ENCODE measurements at places on chromosomes 12 and 14. TPM values are rescaled to one million over a fixed set of nuclear protein-coding genes. Genes with fewer than 3 reads are reported as not detected.

DNA sequence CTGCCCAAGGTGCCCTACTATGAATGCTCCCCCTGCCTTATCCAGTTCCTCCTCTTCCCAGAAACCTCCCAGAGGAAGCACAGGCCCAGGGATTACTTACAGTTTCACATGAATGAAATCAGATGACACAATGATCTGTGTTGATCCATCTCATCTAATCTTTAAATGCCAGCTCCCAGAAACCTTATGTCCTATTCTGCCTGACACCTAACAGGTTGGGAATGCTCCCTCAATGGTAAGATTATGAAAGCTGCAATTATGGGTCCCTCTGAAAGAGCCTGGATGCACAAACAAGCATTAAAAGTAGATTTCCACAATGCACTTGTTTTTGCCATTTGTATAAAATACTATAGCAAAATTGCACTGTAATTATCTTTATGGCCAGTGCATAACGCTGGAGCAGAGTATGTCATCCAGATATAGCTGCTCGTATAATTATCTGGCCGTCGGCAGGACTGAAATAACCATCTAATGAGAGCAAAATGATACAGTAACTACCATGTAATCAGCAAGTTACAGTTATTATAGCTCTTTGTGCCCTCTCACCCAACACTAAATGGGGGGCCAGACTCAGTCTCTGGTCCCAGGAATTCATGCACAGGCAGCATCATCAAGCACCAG, 4.4 kb upstream of the ZBTB39 start:
- DNase-seq = no peak
- H3K27ac ChIP-seq = no peak overlapping the region
- H3K27me3 ChIP-seq = no peaks in the 10 kb centered on the region
- peaks cover 24% of the 10 kb centered on the region for H3K4me1 ChIP-seq
- H3K4me3 ChIP-seq = no peak overlapping the region

GRCh38 chr12:132392389-132393244, 63.2 kb upstream of the GALNT9 start:
- no peaks in the 10 kb centered on the region for H3K4me1 ChIP-seq
- no peak overlapping the region for H3K27ac ChIP-seq

GRCh38 chr12:99137124-99137855, 492.2 kb downstream of the APAF1 start:
- DNase-seq = no peak
- H3K27ac ChIP-seq = no peak overlapping the region
- no peaks in the 10 kb centered on the region for H3K27me3 ChIP-seq
- no peak overlapping the region for H3K4me3 ChIP-seq

DNA sequence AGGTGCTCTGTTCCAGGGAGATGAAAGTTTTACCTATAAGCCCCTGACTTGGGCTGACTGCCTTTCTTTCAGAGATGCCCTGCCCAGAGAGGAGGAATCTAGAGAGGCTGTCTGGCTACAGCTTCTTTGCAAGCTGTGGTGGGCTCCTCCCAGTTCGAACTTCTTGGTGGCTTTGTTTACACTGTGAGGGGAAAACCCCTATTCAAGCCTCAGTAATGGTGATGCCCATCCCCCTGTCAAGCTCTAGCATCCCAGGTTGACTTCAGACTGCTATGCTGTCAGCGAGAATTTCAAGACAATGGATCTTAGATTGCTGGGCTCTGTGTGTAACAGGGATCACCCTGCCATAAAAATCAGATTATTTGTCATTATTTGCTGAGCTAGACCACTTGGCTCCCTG, 377.6 kb downstream of the FLRT2 start:
- no peaks in the 10 kb centered on the region for H3K36me3 ChIP-seq
- no peak for DNase-seq
- H3K4me3 ChIP-seq = no peak overlapping the region

- no peaks in the 10 kb centered on the region for H3K36me3 ChIP-seq
- H3K27ac ChIP-seq = no peak overlapping the region
- DNase-seq = no peak
- no peaks in the 10 kb centered on the region for H3K27me3 ChIP-seq
- no peak overlapping the region for H3K4me3 ChIP-seq
These were observed 55.9 kb upstream of the TMCC3 start for GRCh38 chr12:94706250-94706661.

DNA sequence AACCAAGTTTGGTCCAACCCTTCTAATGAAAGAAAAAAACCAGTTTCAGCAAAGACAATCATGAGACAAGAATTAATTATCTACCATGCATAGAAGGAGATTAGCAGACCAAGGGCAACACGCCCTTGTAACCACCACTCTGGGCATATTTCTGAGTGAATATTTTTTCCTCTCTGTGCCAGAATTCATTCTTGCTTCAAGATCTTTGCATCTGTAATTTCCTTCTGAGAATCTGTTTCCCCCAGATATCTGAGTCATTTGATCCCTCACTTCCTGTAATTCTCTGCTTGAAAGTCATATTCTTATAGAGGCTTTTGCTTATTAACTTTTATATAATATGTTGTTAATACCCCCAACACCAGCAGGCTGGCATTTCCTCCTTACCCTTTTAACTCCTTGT, 243.7 kb downstream of the SLC16A7 start:
- no peaks in the 10 kb centered on the region for H3K36me3 ChIP-seq
- H3K27ac ChIP-seq = no peak overlapping the region
- H3K4me1 ChIP-seq = no peaks in the 10 kb centered on the region
- no peak for DNase-seq

- no peaks in the 10 kb centered on the region for H3K36me3 ChIP-seq
- DNase-seq = no peak
- no peak overlapping the region for H3K27ac ChIP-seq
- H3K27me3 ChIP-seq = peaks cover 2% of the 10 kb centered on the region
- H3K4me3 ChIP-seq = no peak overlapping the region
These were observed 125.5 kb upstream of the FAR2 start for GRCh38 chr12:29023436-29024076.

- DNase-seq = no peak
- H3K4me1 ChIP-seq = peaks cover 7% of the 10 kb centered on the region
- H3K27ac ChIP-seq = no peak overlapping the region
- peaks cover 3% of the 10 kb centered on the region for H3K27me3 ChIP-seq
These were observed 2.5 kb downstream of the SLC7A7 start for GRCh38 chr14:22812744-22813143.

DNA sequence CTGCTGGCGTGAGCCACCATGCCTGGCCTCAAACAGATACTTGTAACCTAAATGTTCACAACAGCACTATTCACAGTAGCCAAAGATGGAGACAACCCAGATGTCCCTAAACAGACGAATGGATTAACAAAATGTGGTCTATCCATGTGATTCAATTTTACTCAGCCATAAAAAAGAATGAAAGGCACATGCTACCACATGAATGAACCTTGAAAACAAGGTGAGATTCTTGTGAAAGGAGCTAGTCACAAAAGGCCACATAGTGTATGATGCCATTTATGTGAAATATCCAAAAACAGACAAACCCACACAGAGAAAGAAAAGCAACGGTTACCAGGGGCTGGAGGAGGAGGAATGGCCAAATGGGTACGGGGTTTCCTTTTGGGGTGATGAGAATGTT, 19.6 kb upstream of the P2RX7 start:
- no peaks in the 10 kb centered on the region for H3K36me3 ChIP-seq
- DNase-seq = no peak
- H3K4me3 ChIP-seq = no peak overlapping the region

- no peaks in the 10 kb centered on the region for H3K4me1 ChIP-seq
- H3K4me3 ChIP-seq = no peak overlapping the region
- no peaks in the 10 kb centered on the region for H3K27me3 ChIP-seq
- H3K36me3 ChIP-seq = no peaks in the 10 kb centered on the region
- no peak overlapping the region for H3K27ac ChIP-seq
- DNase-seq = no peak
These were observed 42.0 kb downstream of the HECTD4 start for GRCh38 chr12:112340230-112340629.

DNA sequence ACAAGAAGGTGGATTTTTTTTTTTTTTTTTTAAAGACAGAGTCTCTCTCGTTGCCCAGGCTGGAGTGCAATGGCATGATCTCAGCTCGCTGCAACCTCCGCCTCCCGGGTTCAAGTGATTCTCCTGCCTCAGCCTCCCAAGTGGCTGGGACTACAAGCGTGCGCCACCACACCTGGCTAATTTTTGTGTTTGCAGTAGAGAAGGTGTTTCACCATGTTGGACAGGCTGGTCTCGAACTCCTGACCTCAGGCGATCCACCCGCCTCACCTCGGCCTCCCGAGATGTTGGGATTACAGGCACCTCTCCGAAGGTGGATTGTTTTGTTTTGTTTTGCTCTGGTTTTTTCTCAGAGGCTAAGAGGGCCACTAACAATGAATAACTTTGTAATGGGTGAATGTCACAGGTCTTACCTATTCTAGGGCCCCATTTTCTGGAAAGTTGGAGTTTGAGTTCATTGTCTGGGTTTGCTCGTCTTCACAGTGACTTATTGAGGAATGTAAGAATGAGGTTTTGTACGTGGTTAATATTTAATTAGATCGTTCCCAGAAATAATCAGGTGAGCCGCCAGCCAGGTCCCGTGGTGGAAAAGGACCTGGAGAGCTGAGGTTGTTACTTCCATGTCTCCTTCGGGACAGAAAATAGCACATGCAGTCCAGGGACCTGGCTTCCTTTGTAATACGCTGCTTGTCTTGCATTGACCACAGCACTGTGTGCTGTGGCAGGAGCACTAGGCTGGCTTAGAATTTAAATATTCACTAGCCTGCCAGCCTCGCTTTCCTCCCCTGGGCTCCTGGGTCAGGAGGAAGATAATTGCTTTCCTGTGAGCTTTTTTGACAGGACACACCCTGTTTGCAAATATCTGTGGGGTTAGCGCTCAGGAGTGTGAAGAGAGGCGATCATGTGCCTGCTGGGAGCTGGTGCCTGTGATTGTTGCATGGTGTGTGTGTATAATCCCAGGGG, 2.3 kb downstream of the HIP1R start:
- H3K36me3 ChIP-seq = peaks cover 7% of the 10 kb centered on the region
- H3K4me3 ChIP-seq = no peak overlapping the region

DNA sequence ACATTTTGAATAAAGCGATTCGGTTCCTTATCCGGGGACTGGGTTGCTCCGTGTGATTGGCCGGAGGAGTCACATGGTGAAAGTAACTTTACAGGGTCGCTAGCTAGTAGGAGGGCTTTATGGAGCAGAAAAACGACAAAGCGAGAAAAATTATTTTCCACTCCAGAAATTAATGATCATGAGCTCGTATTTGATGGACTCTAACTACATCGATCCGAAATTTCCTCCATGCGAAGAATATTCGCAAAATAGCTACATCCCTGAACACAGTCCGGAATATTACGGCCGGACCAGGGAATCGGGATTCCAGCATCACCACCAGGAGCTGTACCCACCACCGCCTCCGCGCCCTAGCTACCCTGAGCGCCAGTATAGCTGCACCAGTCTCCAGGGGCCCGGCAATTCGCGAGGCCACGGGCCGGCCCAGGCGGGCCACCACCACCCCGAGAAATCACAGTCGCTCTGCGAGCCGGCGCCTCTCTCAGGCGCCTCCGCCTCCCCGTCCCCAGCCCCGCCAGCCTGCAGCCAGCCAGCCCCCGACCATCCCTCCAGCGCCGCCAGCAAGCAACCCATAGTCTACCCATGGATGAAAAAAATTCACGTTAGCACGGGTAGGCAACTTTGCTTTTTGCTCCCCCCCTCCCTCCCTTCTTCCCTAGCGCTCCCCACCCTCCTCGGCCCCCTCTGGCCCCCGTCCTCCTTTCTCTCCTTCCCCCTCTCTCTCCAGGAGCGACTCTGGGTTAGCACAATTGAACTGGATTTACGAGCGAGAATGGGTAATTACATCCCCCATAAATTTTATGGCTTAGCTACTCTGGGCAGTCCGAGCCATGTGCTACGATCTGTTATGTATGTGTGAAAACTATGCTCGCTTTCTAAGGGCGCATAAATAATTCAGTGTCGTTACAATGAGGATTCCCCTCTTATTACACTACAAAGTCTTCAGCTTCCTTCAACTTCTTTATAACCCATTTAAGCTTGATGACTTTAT, at the start of gene HOXC4:
Gene HOXC4 (plus strand): TSS at position 85 of the 991 bp plus-strand sequence. CDS start 88 bp downstream, at position 173.
- no peaks in the 10 kb centered on the region for H3K4me1 ChIP-seq
- no peaks in the 10 kb centered on the region for H3K36me3 ChIP-seq
- H3K27me3 ChIP-seq = peaks cover 99% of the 10 kb centered on the region
- H3K4me3 ChIP-seq = peak within 1 kb of the TSS; percentile 18
- DNase-seq = no peak

DNA sequence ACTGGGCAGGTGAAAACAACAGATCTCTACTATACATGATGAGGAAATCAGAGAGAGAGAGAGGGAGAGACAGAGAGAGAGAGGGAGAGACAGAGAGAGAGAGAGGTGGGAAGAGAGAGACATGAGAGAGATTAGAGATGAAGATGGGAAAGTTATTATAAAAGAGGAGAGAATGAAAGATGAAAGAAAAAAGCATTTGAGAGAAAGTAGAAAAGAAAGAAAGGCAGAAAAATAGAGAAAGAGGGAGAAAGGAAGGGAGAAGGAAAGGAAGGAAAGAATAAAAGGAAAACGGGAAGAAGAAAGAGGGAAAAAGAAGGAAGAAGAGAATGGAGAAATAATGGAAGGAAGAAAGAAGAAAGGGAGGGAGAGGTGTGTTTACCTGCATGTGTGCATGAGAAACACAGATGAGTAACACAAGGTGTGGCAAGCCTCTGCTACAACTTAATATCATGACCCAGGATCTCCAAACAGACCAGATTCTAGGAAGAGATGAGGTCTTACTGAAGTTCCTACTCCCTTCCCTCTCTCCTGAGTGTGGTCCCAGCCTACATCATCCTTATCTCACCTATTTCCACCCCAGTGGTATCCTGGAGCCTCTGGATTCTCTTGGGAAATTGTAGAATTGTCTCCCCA, 176.3 kb downstream of the C12orf75 start:
- H3K4me3 ChIP-seq = no peak overlapping the region
- no peaks in the 10 kb centered on the region for H3K36me3 ChIP-seq
- no peaks in the 10 kb centered on the region for H3K27me3 ChIP-seq
- DNase-seq = no peak
- no peak overlapping the region for H3K27ac ChIP-seq

- no peak overlapping the region for H3K4me3 ChIP-seq
- no peaks in the 10 kb centered on the region for H3K36me3 ChIP-seq
- no peak overlapping the region for H3K27ac ChIP-seq
- no peaks in the 10 kb centered on the region for H3K27me3 ChIP-seq
- no peaks in the 10 kb centered on the region for H3K4me1 ChIP-seq
These were observed 29.6 kb downstream of the IFNG start for GRCh38 chr12:68129979-68130378.

GRCh38 chr14:93787465-93788292, 606 bp downstream of the PRIMA1 start:
- no peaks in the 10 kb centered on the region for H3K4me1 ChIP-seq
- no peaks in the 10 kb centered on the region for H3K36me3 ChIP-seq
- H3K27ac ChIP-seq = no peak overlapping the region
- no peak for DNase-seq
- H3K27me3 ChIP-seq = peaks cover 28% of the 10 kb centered on the region

GRCh38 chr12:111328138-111328537, 40.8 kb downstream of the PHETA1 start:
- no peak overlapping the region for H3K27ac ChIP-seq
- no peaks in the 10 kb centered on the region for H3K4me1 ChIP-seq
- no peak for DNase-seq
- H3K4me3 ChIP-seq = no peak overlapping the region
- H3K27me3 ChIP-seq = no peaks in the 10 kb centered on the region
- no peaks in the 10 kb centered on the region for H3K36me3 ChIP-seq

The CCDC197 gene
- polyA plus RNA-seq = not detected

The RAPGEF3 gene
- polyA plus RNA-seq = 20.9 TPM

The TROAP gene
- polyA plus RNA-seq = 12.4 TPM

The SMCO3 gene
- 0.09 TPM for polyA plus RNA-seq

The CRACR2A gene
- 7.3 TPM for polyA plus RNA-seq

The SLC6A15 gene
- 0.32 TPM for polyA plus RNA-seq

The BCL2L14 gene
- polyA plus RNA-seq = 3.0 TPM

All from thymus (tissue), 14 donors.